ENCODE measurements at places on chromosomes 1 and 21.

DNA sequence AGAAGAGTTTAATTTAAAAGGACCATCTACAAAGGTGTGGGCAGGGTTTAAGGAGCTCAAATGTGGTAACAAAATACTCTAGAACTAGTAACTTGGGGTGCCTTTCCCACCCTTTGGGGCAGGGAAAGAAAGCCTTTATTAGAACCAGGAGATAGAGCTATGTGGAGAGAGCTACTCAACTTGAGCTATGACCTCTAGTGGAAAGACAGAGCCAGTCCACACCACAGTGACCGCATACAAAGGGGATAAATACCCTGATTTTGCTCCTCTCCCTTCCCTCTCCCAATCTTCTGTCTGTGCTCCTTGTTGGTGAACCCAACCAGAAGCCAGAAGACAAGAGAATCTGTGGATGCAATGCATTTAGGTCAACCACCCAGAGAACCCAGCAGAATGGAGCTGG lies 54.4 kb upstream of the JAK1 start:
- DNase-seq: no peak

DNA sequence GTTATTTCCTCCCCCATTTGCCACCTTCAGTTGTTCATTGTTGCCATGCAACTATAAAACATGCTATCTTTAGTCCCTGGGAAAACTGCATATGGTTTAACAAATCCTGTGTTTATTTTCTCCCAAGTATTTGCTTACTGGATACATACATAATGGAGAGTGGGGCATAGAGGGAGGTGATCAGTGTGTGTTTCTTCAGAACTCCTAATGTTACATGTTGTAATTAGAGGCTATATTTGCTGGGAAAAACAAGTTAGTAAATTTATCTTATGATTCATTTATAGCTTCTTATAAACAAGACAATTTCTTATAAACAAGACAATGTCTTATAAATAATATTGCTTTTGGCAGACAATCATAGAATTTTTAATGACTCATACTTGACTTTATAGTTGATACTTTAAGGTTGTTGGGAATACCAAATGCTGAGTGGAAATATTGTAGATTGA lies 7.3 kb upstream of the GIPC2 start:
- no peak for DNase-seq

DNA sequence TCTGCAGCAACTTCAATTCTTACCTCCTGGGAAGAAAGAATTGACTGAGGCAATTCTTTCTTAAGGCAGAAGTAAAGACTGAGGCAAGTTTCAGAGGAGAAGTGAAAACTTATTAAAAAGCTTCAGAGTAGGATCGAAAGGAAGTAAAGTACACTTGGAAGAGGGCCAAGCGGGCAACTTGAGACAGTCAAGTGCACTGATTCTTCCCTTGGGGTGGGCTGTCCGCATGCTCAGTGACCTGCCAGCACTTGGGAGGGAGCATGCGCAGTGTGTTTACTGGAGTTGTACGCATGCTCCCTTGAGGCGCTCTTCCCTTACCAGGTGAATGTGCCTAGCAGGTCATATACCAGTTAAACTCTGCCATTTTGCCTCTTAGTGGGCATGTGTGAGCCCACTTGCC lies 55.3 kb upstream of the NBPF3 start:
- no peak for DNase-seq

DNA sequence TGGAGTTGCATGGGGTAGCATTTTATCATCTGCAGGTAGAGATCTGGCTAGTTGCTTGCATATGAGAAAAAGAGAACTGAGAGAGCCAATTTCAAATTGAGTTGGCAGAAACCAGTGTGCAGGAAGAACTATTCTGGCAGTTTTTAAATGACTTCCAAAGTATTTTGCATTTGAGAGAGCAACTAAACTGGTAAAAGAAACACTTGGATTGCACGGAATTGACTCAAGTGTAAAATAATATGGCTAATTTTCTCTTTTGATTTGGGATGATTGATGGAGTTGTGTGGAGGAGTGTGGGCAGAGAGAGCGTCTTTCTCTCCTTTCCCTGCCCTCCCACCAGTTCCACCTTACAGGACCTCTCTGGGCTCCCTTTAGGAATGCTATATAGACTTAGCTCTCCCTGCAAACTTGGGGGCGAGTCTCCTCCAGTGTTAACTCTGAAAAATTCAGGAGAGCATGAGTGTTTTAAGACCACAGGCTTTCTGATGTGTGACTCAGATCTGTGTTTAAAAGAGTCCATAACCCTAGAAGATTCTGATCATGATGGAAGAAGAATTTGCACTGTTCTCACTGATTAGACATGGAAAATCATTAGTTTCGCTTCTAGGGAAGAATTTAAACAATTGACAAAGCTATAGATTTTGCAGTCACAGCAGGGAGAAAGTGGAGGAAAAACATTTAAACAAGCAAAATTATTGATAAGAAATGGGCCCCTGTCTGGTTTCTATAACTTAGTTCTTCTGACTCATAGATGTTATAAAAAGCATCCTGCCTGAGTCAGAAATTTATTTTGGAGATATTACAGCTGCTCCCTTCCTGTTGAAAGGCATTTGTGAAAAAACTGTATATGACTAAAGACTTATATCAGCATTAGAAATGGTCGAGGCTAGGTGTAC lies 24.9 kb upstream of the CTBS start:
- DNase-seq: no peak

GRCh38 chr1:29823561-29823960 lies 587.2 kb downstream of the PTPRU start:
- no peak for DNase-seq

GRCh38 chr1:32496127-32496526 lies 31.3 kb downstream of the ZBTB8B start:
- DNase-seq: no peak

- no peak for DNase-seq
Measured at GRCh38 chr1:192660613-192661012, 24.7 kb downstream of the RGS13 start.

GRCh38 chr1:40653851-40654537 lies 11.5 kb downstream of the RIMS3 start:
- DNase-seq: no peak

- DNase-seq: no peak
Measured at GRCh38 chr1:55589671-55590297, 374.6 kb upstream of the USP24 start.

DNA sequence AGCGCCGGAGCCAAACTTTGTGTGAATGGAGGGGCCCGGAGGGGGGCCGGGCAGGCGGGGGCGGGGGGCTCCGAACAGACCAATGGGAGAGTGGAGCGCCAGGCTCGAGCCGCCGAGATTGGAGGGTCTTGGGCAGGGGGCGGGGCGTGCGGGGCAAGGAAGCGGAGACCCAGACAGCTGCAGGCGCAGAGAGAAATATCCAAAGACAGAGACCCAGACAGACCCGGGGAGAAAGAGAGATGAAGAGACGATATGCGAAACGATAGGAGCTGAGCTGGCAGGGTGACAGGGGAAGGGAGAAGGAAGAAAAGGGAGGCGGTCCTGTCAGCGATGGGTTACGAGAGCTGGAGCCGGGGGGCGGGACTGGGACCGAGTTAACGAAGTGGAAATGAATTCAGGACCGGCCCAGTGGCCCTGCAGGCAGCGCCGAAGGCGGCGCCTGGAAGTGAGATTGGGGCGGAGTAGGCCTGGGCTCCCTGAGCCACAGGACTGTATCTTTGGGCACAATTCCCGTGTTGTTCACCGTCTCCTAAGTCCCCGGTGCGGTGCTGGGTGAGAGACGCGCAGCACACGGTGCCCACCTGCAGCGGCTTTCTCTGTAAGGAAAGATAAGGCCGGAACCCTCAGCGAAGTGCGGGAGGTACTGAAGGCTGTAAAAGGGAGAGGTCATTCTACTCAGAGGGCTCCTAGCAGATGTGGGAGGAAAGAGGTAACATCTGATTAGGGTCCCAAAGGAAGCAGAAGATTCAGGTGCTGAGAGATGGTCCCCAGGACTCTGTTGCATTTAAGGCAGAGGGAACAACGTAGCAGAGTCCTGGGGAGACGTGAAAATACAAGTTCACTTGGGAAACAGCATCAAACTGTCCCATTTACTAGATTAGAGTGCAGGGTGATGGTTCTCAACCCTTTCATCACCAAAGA lies 543 bp upstream of the KCNJ10 start:
- DNase-seq: peak; percentile 90

GRCh38 chr21:33976082-33977016 lies 60.7 kb upstream of the ATP5PO start:
- DNase-seq: peak; percentile 44

GRCh38 chr1:14897080-14897449 lies 256.5 kb upstream of the TMEM51 start:
- no peak for DNase-seq

DNA sequence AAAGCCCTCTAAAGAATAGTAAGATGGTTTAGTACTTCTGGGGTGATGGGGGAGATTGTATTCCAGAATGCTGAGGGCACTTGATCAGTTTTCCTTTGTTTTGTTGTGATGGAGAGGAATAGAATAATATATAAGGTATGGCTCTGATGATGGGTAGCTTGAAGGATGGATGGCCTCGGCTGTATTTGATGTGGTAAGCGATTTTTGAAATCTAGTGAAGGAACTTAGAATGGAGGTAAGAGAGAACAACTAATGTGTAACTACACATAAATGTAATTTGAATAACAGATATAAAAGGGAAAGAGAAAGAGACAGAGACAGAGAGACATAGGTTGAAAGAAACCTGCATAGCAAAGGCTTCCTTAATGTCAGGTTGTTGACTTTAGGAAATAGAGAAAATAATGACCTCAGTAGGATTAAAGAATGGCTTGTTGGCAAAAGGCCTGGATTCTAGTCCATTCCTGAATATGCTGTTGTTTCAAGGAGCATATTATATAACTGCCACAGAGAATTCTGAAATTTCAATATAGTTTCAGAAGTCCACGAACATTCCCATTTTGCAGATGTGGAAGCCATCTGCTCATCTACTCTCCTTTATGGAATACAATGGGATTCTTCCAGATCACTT lies 58.7 kb downstream of the NIBAN1 start:
- DNase-seq: no peak

GRCh38 chr1:228901936-228902681 lies 166.8 kb downstream of the RHOU start:
- DNase-seq: no peak

GRCh38 chr1:167106119-167106461 lies 12.2 kb downstream of the STYXL2 start:
- DNase-seq: no peak

DNA sequence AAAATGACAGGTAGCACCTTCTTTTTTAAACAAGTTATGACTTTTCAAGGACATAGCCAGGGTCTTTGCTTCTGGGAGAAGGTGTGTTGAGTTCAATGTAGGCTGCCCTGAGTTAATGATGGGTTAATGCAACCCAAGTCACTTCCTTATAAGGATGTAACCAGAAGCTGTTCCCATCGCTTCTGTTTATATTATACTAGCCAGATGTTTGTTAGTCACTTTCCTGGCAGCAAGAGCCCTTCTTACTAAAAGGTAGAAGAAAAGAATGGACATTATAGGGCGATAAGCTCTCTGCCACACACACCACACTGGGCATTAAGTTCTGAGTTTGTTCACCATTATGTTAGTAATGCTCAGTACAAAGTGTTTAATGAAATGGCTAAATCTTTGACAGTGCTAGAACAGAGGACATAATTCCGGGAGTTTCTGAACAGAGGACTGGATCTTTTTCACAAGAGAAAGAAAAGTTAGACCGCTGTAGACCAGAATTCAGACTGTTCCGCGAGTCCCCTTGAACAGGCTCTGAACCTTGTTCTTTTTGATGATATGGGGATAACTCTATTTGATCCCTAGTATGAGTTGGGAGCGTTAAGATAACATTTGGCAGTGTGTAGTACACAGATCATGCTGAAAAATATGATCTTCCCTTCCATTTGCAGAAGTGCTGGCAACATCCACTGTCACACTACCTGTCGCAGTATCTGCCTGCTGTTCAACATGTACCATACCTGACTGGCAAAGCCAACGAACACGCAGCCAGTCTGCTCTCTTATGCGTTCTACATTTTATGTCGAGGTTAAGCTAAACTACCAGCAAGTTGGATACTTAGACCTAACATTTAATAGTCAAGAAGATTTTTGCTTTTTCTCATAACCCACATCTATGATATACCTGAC lies 41.0 kb downstream of the DEGS1 start:
- no peak for DNase-seq

DNA sequence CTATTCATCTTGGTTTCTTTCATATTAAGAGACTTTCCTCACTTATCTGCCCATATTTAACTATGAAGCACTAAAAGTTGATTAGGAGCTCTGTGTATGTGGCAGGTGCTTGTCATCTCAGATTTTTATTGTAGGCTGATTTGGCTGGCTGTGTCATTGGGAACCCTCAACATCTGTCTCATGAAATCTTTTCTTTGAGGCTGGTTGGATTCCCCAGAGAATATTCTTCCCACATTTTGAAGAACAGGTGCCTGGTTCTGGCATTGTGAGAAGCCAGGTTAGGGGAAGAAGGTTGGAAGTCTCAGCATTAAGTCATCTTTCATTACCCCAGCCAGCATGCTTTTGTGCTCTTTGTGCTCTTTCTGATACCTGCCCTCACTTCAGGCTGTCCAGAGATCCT lies 37.1 kb downstream of the EEIG2 start:
- DNase-seq: no peak

- DNase-seq: no peak
Measured at GRCh38 chr1:171055966-171056643, 34.6 kb upstream of the FMO3 start.

DNA sequence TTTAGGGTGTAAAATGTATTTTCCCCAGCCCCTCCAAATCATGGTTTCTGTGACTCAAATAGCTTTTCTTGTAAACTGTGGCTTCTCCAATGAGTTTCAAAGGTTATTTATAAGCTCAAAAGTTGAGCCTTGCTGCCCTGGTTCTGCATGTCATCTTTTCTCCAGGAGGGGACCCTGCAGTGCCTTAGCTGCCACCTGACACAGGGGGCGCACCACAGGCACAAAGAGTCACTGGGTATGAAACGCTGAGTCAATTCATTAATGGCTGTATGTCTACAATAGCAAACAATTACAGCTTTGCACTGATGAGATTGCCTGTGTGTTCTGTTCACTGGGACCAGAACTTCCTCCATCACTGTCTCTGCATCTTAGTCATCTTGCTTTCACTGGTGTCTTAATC lies 100.8 kb downstream of the PCP4 start:
- DNase-seq: no peak

GRCh38 chr1:90220496-90220895 lies 225.6 kb downstream of the ZNF326 start:
- no peak for DNase-seq

- no peak for DNase-seq
Measured at GRCh38 chr1:159598196-159598595, 10.6 kb downstream of the APCS start.

DNA sequence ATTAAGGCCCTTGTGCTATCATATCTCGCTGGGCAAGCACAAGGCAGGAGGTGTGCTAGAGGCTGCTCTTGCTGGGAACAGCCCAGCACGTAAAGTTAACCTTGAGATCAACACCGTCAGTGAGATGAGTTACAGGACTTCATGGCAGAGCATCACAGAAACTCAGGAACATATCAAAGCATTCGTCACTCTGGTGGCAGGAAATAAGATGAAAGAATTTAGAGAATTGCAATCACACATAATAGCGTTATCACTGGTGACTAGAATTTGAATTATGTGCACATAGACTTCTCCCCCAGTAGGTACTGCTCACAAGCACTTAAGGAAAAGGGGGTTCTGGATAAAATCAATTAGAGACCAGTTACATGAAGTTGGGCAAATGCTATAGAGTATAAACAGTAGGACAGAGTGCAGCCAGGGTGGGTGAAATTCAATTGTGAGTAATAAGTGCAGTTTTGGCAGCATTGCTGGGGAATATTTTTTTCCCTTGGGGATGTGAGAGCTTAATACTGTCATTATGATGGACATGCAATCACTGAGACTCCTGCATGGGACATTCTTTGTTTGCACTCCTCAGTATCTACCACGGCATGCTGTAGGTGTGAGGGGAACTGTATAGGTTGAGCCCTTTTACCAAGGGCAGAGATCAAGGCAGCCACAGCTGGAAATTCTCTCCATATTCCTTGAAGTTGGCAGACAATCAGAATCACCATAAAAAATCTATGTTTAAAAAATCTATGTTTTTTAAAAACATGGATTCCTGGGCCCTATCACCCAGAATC lies 44.2 kb upstream of the ARHGAP29 start:
- DNase-seq: no peak

All from hypothalamus (tissue), 51 donors.